Hepatic stellate cell (primary cell): ENCODE measurements at places on chromosomes 1 and 21.

- no peak for DNase-seq
These were observed 18.1 kb upstream of the PDZK1IP1 start for GRCh38 chr1:47207803-47208373.

DNA sequence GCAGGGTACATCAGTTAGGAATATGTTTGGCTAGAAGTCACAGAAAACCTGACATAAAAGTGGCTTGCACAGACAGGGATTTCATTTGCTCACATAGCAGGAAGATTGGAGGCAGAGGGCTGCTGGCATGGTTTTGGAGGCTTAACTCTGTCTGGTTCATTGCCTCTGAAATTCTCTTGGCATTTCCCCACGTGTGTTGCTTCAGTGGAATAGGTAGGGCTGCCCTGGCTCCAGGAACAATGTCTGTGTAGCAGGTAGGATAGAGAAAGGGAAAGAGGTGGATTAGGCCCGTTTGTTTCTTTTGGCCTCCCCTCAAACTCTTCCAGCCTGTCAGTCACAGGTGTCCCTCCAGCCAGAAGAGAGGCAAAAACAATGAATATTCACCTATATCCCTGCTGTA, 20.5 kb upstream of the SIPA1L2 start:
- DNase-seq = no peak

GRCh38 chr1:203239526-203240305, 10.2 kb upstream of the CHIT1 start:
- no peak for DNase-seq

- DNase-seq = peak; percentile 45
These were observed 158.3 kb downstream of the FGGY start for GRCh38 chr1:59455206-59455605.

GRCh38 chr1:168163670-168164069, 15.1 kb upstream of the TIPRL start:
- no peak for DNase-seq

GRCh38 chr1:30810416-30811080, 53.0 kb upstream of the LAPTM5 start:
- no peak for DNase-seq

DNA sequence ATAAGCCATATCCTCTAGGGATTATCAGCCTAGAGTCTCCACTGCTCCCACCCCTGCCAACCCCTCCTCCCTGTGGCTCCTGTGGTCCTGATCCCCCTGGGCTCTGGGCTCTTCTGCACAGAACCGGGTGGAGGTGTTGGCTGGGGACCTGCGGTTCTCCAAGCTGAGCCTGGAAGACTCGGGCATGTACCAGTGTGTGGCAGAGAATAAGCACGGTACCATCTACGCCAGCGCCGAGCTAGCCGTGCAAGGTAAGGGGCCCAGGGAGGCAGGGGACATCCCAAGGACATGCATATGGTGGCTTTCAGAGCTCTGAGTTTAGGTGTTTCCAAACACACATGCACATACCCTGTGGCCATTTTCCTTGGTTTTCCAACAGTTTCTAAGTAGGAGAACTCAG, 19.3 kb downstream of the CNTN2 start:
- no peak for DNase-seq

- peak; percentile 55 for DNase-seq
These were observed 65.5 kb downstream of the UBE2U start for GRCh38 chr1:64268653-64269557.

GRCh38 chr1:53115403-53116306, 26.8 kb downstream of the SLC1A7 start:
- DNase-seq = no peak

DNA sequence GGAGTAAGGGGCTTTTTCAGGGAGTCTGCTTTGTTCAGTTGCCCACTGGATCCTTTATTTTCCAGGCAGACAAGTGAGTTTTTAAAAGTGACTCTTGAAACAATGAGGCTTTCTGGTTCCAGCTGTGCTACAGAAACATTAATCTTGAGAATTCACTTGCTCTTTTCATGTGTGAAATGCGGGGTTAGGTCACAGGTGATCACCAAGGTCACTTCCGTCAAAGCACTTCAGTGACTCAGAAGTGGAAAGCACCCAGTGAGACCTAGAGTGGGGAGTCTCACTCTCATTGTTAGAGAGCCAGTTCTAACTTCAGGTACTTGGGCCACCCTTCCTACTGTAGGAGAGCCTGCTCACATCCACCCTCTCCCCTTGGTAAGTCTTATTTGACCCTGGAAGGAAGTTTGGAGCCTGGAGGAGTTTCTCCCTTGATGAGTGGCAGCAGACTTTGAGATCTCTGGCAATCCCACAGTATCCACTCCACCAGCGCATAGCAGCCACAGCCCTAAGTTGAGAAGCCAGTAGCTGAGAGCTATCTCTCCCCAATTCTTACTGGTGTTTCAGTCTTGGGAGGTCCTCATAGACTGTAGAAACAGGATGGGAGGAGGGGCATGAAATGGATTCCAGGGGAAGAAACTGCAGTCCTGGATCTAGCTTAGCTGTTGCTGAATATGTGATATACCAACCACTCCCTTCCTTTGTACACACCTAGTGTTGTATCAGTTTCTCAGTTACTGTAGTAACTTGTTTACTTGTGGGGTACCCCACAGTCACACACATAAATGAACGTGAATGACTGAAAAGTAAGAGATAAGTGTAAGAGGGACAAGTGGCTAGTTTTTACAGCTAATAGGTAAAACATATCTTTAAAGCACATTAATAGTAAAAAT, 3.1 kb downstream of the TACSTD2 start:
- DNase-seq = no peak

DNA sequence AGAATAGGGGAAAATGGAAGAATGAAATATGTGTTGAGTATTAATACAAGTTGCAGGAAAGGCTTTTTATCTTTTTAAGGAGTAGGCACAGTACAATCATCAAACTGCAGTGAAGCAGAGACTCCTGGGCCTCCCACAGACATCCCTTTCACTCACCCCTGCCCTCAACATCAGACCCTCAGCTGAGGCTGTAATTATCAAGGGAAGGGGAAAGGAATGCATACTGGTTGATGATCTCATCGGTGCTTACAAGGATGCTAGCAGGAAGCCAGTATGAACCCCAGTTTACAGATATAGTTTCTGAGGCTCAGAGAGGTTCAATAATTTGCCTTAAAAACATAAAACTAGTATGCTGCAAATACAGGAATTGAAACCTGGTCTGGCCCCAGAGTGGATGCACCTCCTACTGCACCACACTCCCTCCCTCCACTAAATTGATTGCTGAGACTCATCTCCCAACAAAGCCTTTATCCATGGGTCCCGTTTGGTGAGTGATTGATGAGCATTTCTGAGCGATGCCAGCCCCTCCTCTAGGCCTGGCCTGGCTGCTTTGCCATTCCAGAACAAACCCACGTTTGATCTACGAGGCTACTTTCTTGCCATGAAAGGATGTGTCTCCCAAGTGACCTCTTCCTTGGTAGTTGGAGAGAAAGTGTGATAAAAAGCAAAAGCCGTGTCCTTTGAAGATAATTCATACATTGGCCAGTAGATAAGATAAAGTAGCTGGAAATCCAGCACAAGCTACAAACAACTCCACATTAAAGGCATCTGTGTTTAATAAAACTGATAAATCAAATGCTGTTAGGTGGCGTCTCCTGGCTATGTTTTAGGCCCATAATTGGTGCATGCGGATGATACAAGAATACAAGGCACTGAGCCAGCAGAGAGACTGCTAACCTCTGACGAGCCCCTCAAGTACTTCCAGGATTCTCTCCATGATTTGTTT, 233.9 kb upstream of the CAMK1G start:
- no peak for DNase-seq

DNA sequence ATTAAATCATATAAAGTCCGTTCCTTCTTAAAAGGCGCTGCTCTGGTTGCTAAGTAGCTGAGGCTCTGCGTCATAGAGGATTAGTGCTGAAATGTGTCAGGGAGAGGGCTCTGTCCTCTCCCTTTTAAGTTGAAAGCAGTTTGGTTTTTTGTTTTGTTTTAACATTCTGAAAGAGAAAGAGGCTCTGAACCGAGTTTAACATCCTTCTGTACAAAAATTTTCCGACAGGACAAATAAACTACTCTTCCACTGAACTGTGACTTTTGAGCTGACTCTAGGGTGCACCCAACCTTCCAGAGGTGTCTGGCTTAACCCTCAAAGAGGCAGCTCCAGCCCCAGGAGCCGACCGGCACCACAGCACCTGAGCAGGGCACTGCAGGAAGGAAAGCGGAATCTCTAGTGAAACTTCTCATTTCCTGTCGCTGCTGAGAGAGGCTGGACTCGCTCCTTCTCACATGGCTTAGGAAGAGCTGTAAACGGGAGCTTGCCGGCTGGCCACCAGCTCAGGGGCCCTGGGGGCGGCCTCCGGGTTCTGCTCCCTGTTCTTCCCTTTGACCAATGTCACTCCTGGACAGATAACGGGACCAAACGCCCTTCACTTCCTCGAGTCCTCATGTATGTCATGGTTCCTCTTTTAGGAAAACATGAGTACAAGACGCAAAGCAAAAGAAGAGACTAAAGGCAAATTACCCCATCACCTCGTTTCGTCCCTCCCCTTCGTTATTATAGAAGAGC, 1.2 kb downstream of the VAV3 start:
- no peak for DNase-seq

GRCh38 chr1:227370533-227371254, 52.4 kb upstream of the CDC42BPA start:
- no peak for DNase-seq

- DNase-seq = no peak
These were observed 2.2 kb downstream of the RIPPLY3 start for GRCh38 chr21:37008724-37009123.

DNA sequence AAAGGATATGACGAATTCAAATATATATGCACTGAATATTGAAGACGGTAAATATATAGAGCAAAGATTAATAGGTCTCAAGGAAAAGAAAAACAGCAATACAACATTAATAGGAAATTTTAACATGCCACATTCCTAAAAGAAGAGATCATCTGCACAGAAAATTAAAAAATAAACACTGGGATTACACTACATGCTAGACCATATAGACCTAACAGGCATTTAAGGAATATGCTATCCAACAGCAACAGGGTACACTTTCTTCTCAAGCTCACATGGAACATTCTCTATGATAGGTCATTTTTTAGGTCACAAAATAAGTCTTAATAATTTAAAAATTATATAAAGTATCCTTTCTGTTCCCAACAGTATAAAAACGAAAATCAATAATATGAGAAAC, 1038.3 kb downstream of the KCNT2 start:
- no peak for DNase-seq

DNA sequence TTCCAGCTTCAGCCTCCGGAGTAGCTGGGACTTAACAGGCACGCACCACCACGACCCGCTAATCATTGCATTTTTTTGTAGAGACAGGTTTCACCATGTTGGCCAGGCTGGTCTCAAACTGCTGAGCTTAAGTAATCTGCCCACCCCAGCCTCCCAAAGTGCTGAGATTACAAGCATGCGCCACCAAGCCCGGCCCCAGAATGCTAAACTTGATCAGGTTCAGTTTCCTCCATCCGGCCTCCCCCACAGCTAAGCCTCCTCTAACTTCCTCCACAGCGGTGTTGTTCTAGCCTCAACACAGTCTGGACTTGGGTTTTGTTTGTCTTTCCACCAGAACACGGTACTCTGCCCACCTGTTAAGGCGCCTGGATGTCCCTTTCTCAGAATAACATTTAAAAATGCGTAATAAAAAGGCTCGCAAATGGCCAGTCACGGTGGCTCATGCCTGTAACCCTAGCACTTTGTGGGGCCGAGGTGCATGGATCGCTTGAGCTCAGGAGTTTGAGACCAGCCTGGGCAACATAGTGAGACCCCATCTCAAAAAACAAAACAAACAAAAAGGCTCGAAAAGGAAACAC, 2.4 kb downstream of the PARP1 start:
- DNase-seq = no peak

- DNase-seq = no peak
These were observed 14.0 kb upstream of the WASF2 start for GRCh38 chr1:27503844-27504587.
